ENCODE measurements at places on chromosomes 5 and 9. TPM values are rescaled to one million over a fixed set of nuclear protein-coding genes. Genes with fewer than 3 reads are reported as not detected.

DNA sequence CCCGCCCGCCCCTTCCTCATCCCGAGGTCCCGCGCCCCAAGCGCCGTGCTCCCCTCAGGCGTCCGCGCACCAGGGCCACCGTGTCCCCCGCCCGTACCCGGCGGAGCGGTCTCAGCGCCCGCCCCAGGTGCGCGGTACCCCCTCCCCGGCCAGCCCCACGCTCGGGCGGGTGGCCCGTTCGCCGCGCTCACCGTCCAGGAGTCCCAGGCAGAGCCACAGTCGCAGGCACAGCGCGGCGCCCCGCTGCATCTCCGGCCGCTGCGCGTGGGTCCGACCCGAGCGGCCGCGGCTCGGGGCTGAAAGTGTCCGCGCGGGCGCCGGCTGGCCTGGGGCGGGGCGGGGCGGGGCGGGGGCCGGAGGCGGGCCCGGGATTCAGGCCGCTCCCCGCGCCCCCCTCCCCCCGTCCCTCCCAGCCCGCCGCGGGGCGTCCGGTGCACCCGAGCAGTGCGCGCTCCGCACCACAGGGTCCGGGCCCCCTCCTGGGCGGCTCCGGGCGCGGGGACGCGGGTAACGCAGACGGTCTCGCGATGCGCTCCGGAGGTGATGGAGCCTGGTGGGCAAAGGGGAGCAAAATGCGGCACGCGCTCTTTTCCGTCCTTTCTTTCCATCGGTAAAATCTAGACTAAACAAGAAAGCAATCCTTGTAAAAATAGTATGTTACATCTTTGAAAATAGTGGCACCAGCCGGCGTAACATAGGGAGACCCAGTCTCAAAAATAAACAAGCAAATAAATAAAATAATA, at the start of gene FLT4:
TSS of gene FLT4 (minus strand) at position 304 of the 743 bp plus-strand sequence. CDS start at position 249, 55 bp downstream.
- peaks cover 7% of the 10 kb centered on the region for H3K27me3 ChIP-seq
- no peak within 1 kb of the TSS for H3K27ac ChIP-seq
- no peak for DNase-seq

- no peak for DNase-seq
- H3K27ac ChIP-seq = no peak overlapping the region
- H3K4me3 ChIP-seq = no peak overlapping the region
- H3K4me1 ChIP-seq = no peaks in the 10 kb centered on the region
- H3K36me3 ChIP-seq = peaks cover 4% of the 10 kb centered on the region
Observed at GRCh38 chr9:91328186-91328585, 33.5 kb downstream of the AUH start.

DNA sequence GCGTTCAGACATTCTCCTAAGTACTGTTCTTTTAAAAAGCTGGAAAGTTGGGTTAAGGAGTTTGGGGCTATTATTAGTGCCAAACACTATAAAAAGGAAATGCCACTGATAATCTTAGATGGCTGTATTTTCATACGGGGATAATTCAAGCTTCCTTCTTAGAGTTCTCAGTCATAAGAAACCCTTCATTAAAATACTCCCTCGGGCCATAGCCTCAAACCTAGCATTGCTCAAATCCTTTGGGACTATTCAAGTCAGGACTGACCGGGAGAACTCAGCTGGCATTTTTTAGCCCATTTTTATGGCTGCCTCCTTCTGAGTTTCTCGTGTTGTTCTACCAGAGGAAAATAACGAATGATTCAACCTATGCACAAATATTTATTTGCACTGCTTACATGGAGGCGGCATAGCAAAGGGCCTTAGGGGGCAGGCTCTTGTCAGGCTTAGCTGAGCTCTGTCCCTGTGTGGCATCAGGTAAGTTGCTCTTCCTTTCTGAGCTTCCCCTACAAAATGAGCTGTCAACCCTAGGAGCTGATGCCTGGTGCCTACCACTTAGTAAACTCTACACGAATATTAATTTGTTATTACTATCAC, 33.5 kb upstream of the ADAM19 start:
- H3K27me3 ChIP-seq = no peaks in the 10 kb centered on the region
- H3K4me1 ChIP-seq = no peaks in the 10 kb centered on the region
- DNase-seq = no peak

DNA sequence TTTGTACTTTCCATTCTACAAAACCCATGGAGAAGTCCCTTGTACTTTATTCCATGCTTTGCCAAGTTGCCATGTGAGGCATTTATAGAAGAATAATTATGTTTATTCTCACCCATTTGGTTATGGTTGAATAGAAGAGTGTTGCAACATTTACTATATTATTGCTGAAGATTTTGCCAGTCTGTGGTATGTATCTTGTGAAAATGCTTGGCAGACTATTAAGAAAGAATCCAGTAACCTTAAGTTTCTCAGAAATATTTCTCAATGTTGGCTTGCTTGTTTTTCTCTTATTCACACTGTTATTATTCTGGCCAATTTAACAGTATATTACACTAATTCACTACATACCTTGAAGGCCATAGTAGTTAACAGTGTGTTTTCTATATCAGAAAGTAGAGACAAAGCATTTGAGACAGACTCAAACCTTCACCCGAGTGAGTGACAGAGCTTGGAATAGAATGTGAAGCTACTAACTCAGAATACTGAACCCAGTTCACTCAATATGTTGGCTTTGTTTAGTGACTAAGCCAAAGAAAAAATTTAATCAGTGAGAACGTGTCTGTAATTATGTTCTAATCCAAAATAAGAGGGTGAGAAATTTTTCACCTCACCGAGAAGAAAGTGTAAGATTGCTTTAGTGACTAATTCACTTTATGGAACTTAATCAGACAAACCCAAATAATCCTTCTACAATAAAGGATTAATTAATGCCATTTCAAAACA, 184.4 kb downstream of the CWC27 start:
- no peak for DNase-seq
- no peaks in the 10 kb centered on the region for H3K27me3 ChIP-seq
- H3K27ac ChIP-seq = no peak overlapping the region
- H3K4me3 ChIP-seq = no peak overlapping the region
- no peaks in the 10 kb centered on the region for H3K4me1 ChIP-seq

- H3K36me3 ChIP-seq = no peaks in the 10 kb centered on the region
- no peak overlapping the region for H3K4me3 ChIP-seq
- no peaks in the 10 kb centered on the region for H3K27me3 ChIP-seq
- no peak overlapping the region for H3K27ac ChIP-seq
- no peak for DNase-seq
Observed at GRCh38 chr9:108654566-108654965, 201.2 kb downstream of the ACTL7B start.

Gene CER1
- total RNA-seq = not detected

DNA sequence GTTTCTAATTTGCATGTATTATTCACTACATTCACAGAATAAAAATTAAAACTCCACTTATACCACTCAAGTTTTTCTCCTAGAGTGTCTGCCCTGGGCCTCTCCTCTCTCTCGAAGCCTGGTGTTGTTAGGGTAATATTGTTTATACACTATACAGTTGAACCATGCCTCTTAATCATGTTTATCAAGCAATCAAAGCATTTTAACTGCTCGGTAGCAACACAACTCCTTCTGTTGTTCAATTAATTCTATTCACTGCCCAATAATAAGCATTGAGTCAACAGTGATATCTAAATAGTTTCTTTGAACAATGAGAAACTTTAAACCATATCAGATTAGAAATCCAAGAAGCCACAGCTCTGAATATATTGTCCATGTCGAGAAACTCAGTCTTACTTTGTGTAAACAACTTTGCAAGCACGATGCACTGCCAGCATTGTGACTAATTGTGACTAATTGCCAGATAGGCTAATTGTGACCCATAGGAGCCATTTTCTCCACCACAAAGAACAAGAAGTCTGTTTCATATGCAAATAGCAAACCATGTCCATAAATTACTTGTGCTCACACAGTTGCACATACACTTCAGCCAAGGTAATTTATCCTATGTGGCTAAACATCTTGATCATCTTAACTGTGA, at the start of gene DNAH5:
TSS of gene DNAH5 (minus strand) at position 129 of the 640 bp plus-strand sequence. CDS start 250 bp downstream, outside the sequence.
- no peaks in the 10 kb centered on the region for H3K36me3 ChIP-seq
- H3K4me3 ChIP-seq = no peak within 1 kb of the TSS
- no peaks in the 10 kb centered on the region for H3K4me1 ChIP-seq

DNA sequence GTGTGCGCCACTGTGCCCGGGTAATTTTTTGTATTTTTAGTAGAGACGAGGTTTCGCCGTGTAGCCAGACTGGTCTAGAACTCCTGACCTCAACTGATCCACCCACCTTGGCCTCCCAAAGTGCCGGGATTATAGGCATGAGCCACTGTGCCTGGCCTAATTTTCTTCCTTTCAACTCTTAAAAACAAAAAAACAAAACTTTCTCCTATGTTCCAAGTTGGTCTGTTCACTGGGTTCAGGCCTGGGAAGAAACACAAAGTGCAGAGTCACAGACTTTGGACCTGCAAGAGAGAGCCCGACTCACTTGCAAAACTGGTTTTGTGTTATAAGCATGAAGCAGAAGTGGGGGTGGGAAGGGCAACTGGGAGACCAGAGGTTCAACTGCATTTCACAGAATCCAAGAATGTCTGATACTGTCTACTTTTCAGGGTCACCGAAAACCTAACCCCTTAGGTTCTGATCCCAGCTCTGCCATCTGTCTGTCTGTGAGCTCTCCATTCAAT, 5.2 kb upstream of the HDHD3 start:
- H3K36me3 ChIP-seq = no peaks in the 10 kb centered on the region
- peak; percentile 88 for DNase-seq
- peak overlapping the region; percentile 95 for H3K27ac ChIP-seq

GRCh38 chr9:15222313-15222712, 84.7 kb downstream of the TTC39B start:
- DNase-seq = no peak
- H3K27ac ChIP-seq = no peak overlapping the region
- no peaks in the 10 kb centered on the region for H3K36me3 ChIP-seq
- H3K27me3 ChIP-seq = no peaks in the 10 kb centered on the region

Gene DMGDH
- 1.7 TPM for total RNA-seq

- no peak overlapping the region for H3K4me3 ChIP-seq
- no peaks in the 10 kb centered on the region for H3K27me3 ChIP-seq
- no peaks in the 10 kb centered on the region for H3K4me1 ChIP-seq
Observed at GRCh38 chr5:175728885-175729828, 71.3 kb downstream of the HRH2 start.

GRCh38 chr9:34869390-34869789, 88.7 kb upstream of the PHF24 start:
- no peaks in the 10 kb centered on the region for H3K27me3 ChIP-seq
- no peaks in the 10 kb centered on the region for H3K4me1 ChIP-seq
- H3K4me3 ChIP-seq = no peak overlapping the region
- no peak for DNase-seq
- no peak overlapping the region for H3K27ac ChIP-seq

- H3K4me3 ChIP-seq = no peak overlapping the region
- no peak for DNase-seq
- H3K4me1 ChIP-seq = peaks cover 38% of the 10 kb centered on the region
Observed at GRCh38 chr9:78300209-78300608, 3.3 kb downstream of the PSAT1 start.

Gene SPINK5
- total RNA-seq = 0.17 TPM

Gene PPP2R2B
- 2.1 TPM for total RNA-seq

GRCh38 chr5:65861830-65862241, 64.5 kb upstream of the ERBIN start:
- H3K27me3 ChIP-seq = no peaks in the 10 kb centered on the region
- no peaks in the 10 kb centered on the region for H3K36me3 ChIP-seq
- no peaks in the 10 kb centered on the region for H3K4me1 ChIP-seq
- no peak for DNase-seq
- H3K4me3 ChIP-seq = no peak overlapping the region

DNA sequence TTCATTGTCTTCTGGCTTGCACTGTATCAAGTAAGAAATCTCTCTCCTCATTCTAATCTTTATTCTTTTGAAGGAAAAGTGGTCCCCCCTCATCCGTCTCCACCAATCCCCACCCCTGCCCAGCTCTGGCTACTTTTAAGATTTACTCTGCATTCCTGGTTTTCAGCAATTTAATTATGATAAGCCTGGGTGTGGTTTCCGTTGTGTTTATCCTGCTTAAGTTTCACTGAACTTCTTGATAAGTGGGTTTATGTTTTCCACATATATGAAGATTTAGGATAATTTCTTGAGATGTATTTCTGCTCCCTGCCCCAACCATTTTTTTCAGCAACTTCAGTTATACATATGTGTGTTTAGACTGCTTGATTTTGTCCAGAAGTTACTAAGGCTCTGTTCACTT, 46.5 kb downstream of the PTBP3 start:
- no peaks in the 10 kb centered on the region for H3K4me1 ChIP-seq
- no peaks in the 10 kb centered on the region for H3K36me3 ChIP-seq
- no peak overlapping the region for H3K4me3 ChIP-seq
- no peaks in the 10 kb centered on the region for H3K27me3 ChIP-seq
- no peak for DNase-seq

Gene TESK1
- total RNA-seq = 14.9 TPM

Gene TMEM141
- total RNA-seq = 31.0 TPM

DNA sequence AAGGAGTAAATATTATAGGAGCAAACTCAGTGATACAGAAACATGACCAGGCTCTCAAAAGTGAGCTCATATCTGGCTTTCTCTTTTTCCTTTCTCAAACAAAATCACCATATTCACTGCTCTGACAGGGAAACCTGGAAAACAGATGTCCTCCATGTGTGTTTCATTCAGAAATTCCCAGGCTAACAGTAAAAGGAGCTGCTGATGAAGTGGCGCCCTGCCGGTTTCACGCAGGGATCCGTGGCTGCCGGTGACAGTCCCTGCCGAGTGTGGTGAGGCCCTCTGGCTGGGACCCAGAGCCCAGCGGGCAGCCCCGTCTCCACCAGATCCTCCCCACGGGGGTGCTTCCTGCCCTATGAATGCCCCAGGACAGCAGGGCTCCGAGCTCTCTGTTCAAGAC, 208.1 kb downstream of the GNA14 start:
- H3K4me3 ChIP-seq = no peak overlapping the region
- no peaks in the 10 kb centered on the region for H3K27me3 ChIP-seq
- peak; percentile 81 for DNase-seq

Gene FOXD4
- 0.24 TPM for total RNA-seq
